ENCODE measurements at places on chromosomes 4 and X.

DNA sequence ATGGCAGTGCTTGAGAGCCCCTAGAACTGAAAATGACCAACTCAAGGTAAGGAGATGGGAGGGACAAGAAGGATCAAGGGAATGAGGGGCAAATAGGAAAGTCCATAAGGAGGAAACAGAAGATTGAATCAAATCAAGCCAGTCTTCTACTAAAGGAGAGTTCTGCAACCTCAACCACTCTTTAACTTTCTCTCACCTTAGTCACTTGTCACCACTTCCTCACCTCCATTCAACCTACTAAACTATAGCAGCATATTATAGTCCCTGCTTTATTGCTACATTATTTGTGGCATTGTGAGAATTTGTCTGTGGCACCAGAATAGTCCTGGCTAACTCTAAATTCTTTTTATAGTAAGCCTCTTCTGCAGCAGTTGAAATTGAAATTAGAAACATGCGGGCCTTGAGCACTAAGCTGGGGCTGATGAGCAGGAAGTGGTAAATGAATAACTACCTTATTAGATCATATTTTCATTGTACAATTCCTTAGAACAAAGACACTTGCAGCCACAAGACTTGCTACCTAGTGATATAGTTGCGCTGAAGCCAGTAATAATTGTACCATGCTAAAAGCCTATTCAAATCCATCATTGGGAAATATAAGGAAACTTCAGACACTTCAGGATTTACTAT lies 336.9 kb downstream of the ZNF674 start:
- no peaks in the 10 kb centered on the region for H3K27me3 ChIP-seq
- no peaks in the 10 kb centered on the region for H3K36me3 ChIP-seq
- peak overlapping the region; percentile 25 for H3K27ac ChIP-seq

DNA sequence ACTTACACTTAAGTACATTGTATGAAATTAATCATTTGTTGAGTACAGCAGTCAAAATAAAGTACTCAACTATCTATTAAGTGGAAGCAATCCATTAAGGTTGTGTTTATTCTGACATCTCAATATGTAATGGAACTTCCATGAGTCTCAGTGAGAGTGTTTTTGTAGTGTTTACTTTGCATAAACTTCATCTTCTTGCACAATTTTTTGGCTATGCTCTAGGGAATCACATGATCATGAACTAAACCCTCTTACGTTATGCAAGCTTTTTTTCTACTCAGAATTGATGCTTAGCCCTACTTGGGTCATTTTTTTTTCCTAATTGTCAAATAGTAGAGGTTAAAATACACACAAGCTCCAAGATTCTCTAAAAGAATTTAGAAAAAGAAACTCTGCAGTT lies 21.1 kb upstream of the PIGA start:
- peaks cover 4% of the 10 kb centered on the region for H3K27me3 ChIP-seq
- H3K27ac ChIP-seq: no peak overlapping the region
- no peak for DNase-seq
- no peaks in the 10 kb centered on the region for H3K36me3 ChIP-seq

DNA sequence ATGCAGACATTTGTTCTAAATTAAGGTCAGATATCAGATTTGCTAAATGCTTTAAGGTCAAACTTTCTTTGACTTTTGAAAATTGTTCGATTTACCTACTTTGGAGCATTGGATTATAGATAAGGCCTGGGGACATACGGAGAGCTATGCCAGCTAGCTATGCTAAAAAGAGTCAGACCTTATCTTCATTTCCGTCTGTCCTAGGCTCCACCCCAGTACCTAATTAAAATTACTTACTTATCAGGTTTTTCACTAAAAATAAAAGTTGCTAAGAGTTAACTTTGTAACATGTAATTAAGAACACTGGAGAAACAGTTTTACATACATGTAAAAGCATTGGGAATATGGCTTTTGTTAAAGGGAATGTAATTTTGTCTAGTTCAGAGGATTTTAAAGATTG lies 7.1 kb upstream of the TMEM35A start:
- H3K36me3 ChIP-seq: no peaks in the 10 kb centered on the region
- H3K4me3 ChIP-seq: no peak overlapping the region
- no peaks in the 10 kb centered on the region for H3K4me1 ChIP-seq
- H3K27me3 ChIP-seq: no peaks in the 10 kb centered on the region
- no peak for DNase-seq

GRCh38 chrX:20091499-20091898 lies 25.2 kb downstream of the MAP7D2 start:
- no peaks in the 10 kb centered on the region for H3K36me3 ChIP-seq
- H3K4me1 ChIP-seq: no peaks in the 10 kb centered on the region
- DNase-seq: no peak
- no peaks in the 10 kb centered on the region for H3K27me3 ChIP-seq
- no peak overlapping the region for H3K27ac ChIP-seq
- no peak overlapping the region for H3K4me3 ChIP-seq

GRCh38 chr4:5708449-5709206 lies at the start of gene EVC2:
Gene EVC2 (minus strand): TSS chr4:5708559. CDS start chr4:5708513, 46 bp downstream.
- peak within 1 kb of the TSS; percentile 83 for H3K27ac ChIP-seq
- H3K4me1 ChIP-seq: peaks cover 23% of the 10 kb centered on the region
- peak; percentile 55 for DNase-seq
- peak within 1 kb of the TSS; percentile 78 for H3K4me3 ChIP-seq
- peaks cover 18% of the 10 kb centered on the region for H3K36me3 ChIP-seq

GRCh38 chr4:54365691-54366090 lies 136.6 kb downstream of the PDGFRA start:
- H3K27me3 ChIP-seq: no peaks in the 10 kb centered on the region
- H3K4me3 ChIP-seq: no peak overlapping the region
- H3K4me1 ChIP-seq: peaks cover 3% of the 10 kb centered on the region

DNA sequence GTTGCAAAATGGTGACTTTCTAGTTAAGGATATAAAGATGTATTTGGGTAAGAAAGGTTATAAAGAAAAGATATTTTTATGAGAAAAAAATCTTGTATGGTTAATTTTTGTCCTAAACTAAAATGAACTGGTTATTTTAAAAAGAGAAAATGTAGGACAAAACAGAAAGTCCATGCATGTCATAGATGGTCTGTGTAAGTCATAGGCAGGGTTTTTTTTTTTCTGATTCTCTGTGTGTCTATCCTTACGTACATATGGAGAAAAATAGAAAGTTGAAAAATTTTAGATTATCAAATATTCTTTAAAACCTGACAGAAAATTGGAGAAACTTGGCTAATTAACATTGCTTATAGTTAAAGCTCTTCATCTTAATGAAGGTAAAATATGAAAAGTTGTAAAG lies 493.4 kb downstream of the IQCM start:
- H3K27me3 ChIP-seq: no peaks in the 10 kb centered on the region
- no peak overlapping the region for H3K4me3 ChIP-seq
- no peaks in the 10 kb centered on the region for H3K4me1 ChIP-seq
- H3K36me3 ChIP-seq: no peaks in the 10 kb centered on the region

GRCh38 chrX:50889582-50889981 lies 21.0 kb upstream of the BMP15 start:
- H3K36me3 ChIP-seq: no peaks in the 10 kb centered on the region
- no peaks in the 10 kb centered on the region for H3K4me1 ChIP-seq
- H3K4me3 ChIP-seq: no peak overlapping the region
- no peak overlapping the region for H3K27ac ChIP-seq

GRCh38 chrX:39948582-39948981 lies 149.2 kb downstream of the BCOR start:
- H3K36me3 ChIP-seq: no peaks in the 10 kb centered on the region
- no peak for DNase-seq
- peaks cover 6% of the 10 kb centered on the region for H3K4me1 ChIP-seq
- H3K4me3 ChIP-seq: no peak overlapping the region
- peaks cover 3% of the 10 kb centered on the region for H3K27me3 ChIP-seq
- peak overlapping the region; percentile 81 for H3K27ac ChIP-seq

DNA sequence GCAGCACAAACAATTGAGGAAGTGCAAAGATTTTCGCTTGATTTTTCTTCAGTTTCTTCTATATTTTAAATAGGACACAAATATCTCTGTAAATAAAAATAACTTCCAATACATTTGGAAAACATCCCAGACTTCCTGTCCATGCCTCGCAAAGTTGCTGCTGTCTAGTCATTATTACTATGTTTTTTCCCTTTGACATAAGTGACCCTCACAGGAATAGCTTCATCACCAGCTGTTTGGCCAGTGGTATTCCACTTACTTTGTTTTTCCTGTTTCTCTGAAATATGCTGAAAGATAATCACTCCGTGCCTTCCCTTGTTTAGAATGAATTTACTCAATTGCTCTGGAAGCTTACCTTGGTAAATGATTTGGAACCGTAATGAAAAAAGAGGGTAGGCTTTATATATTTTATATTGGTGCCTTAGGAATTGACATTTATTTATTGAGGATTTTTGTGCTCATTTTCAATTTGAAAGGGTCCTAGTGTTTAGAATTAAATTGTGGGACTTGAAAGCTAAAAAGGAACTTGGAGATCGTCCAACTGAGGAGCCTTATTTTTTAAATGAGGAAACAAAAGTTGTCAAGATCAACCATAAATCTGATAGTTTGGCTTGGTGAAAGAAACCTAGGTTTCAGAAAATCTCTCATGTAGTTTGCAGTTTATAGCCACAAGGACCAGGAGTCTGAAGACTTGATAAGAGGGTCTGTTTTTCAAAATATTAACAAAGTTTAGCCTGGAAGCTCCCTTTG lies 65.6 kb downstream of the CDKL5 start:
- no peak for DNase-seq
- peaks cover 6% of the 10 kb centered on the region for H3K4me1 ChIP-seq
- H3K27me3 ChIP-seq: no peaks in the 10 kb centered on the region
- H3K27ac ChIP-seq: no peak overlapping the region
- H3K36me3 ChIP-seq: no peaks in the 10 kb centered on the region

- H3K36me3 ChIP-seq: peaks cover 13% of the 10 kb centered on the region
- H3K27ac ChIP-seq: no peak overlapping the region
- no peaks in the 10 kb centered on the region for H3K27me3 ChIP-seq
- peaks cover 2% of the 10 kb centered on the region for H3K4me1 ChIP-seq
Measured at GRCh38 chr4:53436251-53436650, 58.8 kb downstream of the FIP1L1 start.

DNA sequence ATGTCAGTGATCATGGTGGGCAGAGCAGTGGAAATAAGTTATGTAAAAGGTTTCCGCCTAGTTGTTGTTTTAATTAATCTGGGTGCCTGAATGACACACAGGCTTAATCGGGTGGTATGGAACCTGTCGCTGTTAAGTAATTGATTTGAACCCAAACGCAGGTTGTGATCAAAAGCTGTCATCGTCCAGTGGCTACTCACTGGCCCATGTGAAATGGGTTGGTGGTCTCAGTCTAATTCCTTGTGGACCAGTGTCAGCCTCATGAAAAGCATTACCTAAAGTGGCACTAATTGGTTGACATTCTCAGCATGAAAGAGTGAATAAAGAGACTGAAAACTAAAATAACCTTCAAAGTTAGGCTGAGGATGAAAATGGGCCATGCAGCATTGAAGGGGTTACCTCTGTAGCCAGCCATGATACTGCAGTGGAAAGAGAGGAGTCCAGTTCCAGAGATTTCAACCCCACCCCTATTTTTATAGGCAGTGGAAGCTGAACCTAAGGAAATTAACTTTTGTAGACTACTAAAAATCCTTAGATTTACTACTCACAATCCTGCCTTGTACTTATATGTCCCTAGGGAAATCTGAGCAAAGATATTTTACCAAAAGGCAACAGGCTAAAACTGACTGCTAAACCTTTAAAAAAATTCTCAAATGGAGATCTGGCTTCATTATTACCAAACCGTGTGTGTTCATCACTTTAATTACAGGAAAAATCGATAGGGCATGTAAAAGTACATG lies 251.7 kb upstream of the TENM3 start:
- H3K4me3 ChIP-seq: no peak overlapping the region
- H3K4me1 ChIP-seq: no peaks in the 10 kb centered on the region
- no peak for DNase-seq
- H3K27ac ChIP-seq: no peak overlapping the region
- no peaks in the 10 kb centered on the region for H3K36me3 ChIP-seq

DNA sequence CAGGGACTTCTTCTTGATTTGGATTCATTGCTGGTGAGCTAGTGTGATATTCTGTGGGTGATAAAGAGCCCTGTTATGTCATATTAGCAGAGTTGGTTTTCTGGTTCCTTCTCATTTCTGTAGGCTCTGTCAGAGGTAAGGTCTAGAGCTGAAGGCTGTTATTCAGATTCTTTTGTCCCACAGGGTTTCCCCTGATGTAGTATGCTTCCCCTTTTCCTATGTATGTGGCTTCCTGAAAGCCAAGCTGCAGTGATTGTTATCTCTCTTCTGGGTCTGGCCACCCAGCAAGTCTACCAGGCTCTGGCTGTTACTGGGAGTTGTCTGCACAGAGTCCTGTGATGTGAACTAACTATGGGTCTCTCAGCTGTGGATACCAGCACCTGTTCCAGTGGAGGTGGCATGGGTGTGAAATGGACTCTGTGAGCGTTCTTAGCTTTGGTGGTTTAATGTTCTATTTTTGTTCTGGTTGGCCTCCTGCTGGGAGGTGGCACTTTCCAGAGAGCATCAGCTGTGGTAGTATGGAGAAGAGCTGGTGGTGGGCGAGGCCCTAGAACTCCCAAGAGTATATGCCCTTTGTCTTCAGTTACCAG lies 373.7 kb downstream of the AR start:
- no peak overlapping the region for H3K4me3 ChIP-seq
- H3K27ac ChIP-seq: no peak overlapping the region
- H3K27me3 ChIP-seq: no peaks in the 10 kb centered on the region
- no peaks in the 10 kb centered on the region for H3K36me3 ChIP-seq
- no peak for DNase-seq

DNA sequence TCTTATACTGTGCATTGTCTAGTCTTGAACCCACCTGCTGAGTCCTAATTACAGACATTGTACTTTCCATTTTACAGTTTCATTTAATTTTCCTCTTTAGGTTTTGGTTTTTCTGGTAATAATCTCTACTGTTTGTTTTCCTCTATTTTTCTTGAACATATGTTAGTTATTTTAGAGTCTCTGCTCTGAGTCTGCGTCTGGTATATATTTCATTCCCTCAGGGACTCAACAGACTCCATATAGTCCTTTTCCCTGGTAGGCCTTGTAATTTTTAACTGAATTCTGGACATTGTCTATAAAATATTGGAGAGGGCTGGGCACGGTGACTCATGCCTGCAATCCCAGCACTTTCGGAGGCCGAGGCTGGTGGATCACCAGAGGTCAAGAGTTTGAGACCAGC lies 121.8 kb upstream of the STOX2 start:
- H3K4me1 ChIP-seq: peaks cover 11% of the 10 kb centered on the region
- H3K27me3 ChIP-seq: peaks cover 8% of the 10 kb centered on the region
- no peaks in the 10 kb centered on the region for H3K36me3 ChIP-seq
- no peak for DNase-seq
- no peak overlapping the region for H3K27ac ChIP-seq

DNA sequence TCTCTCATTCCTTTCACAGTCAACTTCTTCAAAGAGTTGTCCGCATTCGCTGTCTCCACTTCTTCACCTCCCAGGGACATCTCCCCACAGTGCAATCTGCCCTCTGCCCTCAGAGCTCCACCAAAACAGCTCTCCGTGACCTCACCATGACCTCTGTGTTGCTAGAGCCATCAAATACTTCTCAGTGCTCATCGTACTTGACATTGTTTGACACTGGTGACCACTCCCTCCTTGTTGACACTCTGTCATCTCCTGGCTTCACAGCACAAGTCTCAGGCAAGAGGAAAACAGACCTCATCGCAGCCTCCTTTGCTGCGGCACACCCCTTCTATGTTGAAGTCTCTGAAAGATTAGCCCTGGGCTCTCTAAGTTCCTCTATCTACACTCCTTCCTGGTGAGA lies 90.5 kb upstream of the CCDC160 start:
- no peak overlapping the region for H3K27ac ChIP-seq
- H3K4me1 ChIP-seq: no peaks in the 10 kb centered on the region
- H3K36me3 ChIP-seq: no peaks in the 10 kb centered on the region
- no peak for DNase-seq

- no peak for DNase-seq
- no peak overlapping the region for H3K4me3 ChIP-seq
- no peak overlapping the region for H3K27ac ChIP-seq
- no peaks in the 10 kb centered on the region for H3K36me3 ChIP-seq
- H3K4me1 ChIP-seq: no peaks in the 10 kb centered on the region
Measured at GRCh38 chr4:15378062-15378461, 49.8 kb upstream of the C1QTNF7 start.

Measured in progenitor cell of endocrine pancreas (in vitro differentiated cells).